ENCODE measurements at places on chromosomes 12 and 14.

DNA sequence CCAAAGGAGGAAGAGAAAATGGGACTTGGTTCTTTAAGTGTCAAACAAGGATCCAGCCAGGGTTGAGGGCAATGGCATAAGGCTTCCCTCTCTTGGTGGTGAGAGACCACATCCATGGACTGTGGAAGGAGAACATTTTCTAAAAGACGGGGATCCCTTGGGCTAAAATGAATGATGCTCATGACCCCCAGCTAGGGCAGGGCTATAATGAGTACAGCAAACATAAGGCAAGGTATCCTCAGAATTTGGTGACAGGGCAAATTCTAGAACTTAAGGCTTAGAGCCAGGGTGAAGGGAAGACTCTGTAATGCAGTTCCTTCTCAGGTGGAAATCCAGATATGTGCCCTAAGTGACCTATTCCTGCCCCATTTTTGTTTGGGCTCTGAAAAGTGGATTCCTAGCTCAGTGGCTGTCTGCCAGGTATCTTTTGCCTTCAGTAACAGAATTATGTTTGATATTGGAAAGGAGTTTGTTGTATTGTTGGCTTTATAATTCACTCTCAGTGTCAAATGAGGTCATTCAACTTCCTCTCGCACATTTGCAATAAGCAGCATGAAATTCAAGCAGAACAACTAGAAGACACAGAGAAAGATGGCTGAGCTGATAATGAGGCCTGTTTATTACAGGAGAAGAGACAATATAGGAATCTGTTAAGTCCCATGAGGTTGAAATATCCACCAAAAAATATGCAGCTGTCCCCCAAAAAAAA, 76.8 kb downstream of the DAD1 start:
- no peak for DNase-seq

DNA sequence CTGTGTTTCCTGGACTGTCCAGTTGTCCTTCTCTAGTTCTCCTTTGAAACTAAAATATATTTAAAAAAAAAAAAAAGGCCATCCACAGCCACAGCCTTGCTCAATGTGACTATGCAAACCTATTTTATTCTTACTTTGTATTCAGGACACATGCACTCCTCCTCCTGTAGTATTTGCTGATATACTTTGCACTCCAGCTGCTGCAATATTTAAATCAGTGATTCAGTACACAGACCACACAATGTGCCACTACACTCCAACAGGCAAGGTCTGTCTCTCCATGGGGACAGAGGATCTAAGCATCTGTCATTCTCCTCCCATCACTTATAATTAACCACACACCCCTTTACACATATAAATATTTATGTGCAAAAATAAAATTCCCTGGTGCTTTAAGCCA, 40.2 kb upstream of the CCDC196 start:
- no peak for DNase-seq

DNA sequence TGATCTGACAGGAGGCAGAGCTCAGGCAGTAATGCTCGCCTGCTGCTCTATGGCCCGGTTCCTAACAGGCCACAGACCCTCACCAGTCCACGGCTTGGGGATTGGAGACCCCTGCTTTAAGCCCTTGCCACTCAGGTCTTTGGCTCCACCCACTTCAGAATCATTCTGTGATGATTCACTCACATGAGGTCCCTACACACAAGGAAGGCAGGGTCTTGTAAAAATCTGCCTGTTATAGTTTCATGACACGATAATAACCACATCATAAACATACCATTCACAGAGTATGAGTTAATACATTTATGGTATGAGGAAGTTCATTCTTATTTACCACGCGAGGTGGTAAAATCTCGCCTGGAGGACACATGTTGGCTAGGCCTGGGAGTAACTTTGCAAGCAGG, 29.0 kb upstream of the MAX start:
- no peak for DNase-seq

GRCh38 chr12:28223858-28224257, 33.6 kb downstream of the CCDC91 start:
- no peak for DNase-seq

DNA sequence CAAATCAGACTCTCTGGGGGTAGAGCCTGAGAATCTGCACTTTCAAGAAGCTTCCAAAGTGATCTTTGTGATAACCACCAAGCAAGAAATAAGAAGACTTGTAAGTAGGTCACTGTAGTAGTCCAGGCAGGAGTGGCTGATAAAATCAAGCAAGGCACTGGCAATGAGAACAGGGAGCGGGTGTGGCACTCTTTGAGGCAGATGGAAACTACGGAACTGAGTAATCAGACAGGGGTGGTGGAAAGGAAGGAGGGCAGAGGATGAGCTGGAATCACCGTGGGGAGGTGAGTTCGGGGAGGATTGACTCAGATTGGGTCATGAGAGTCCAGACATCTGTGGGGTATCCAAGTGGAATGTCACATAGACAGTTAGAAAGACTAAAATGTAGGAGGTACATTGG, 44.4 kb upstream of the PLXNC1 start:
- no peak for DNase-seq

DNA sequence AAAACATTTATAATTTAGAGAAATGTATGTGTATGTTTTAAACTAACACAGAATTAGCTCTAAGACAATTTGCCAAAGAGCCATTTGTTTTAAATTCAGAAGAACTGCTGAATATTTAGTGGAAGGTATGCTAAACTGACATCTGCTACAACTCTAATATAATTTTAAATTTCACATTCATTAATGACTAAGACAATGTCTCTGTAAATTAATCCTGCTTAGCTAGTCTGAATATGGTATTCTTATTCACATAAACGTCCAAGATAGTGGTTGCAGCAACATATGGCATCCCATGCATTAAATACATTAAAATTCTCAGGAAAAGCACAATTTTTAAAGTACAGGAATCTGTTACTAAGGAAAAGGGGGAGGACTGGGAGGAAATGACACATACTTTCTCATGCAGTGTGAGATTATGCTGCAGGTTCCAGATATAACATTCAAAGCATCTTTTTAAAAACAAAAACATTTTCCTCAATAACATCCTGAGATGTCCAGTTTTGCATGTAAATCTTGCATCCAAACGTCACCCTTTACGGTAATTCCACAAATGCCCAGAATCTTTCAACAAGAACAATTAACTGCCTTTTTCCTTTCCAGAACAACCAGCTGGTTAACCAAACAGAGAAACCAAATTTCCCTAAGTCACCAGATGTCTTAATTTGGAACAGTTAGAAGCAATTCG, 26.9 kb downstream of the WDR89 start:
- DNase-seq, result no peak

DNA sequence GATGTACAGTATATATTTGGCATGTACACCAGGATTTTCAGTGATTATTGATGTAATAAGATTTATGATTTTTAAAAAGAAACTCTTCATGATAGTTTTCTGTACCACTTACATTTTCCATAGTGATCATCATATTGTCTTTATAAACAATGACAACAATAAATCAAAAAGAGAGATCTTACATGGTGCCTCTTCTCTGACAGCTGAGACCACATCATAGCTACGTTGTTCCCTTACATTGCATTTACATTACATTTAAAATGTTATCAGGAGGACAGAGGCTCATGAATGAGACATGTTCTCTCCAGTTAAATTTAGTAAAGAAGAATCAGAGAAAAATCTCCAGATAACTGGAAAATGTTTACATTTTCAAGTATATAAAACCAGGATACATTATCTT, 112.4 kb downstream of the PRKCH start:
- no peak for DNase-seq

DNA sequence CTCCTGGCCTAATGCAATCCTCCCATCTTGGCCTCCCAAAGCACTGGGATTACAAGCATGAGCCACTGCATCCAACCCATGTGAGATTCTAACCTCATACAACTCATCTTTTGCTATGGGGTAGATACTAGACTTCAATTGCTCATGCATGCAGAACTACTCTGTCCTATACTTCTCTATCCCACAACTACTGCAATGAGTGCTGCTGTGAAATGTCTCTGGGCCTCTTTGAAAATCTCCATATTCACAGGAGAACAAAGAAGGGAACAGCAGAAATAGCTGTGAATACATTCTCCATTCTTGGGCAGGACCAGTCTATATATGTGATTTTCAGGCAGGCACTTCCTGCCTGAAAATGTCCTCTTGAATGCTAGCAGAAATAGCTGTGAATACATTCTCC, 220.7 kb upstream of the GRIP1 start:
- DNase-seq, result no peak

All from stimulated activated CD8-positive, alpha-beta memory T cell treated with anti-CD3 and anti-CD28 coated beads, Interleukin-15, amount 100 ng/mL, for 48 hours (primary cell).